ENCODE measurements at places on chromosomes 12 and 14. TPM values are rescaled to one million over a fixed set of nuclear protein-coding genes. Genes with fewer than 3 reads are reported as not detected.

The ABCC9 gene
- total RNA-seq = under 0.01 TPM

The OR10A7 gene
- total RNA-seq = not detected

The CMKLR1 gene
- total RNA-seq = under 0.01 TPM

The B4GALNT1 gene
- total RNA-seq = not detected

The OR6C2 gene
- not detected for total RNA-seq

The PTPN6 gene
- 1.2 TPM for total RNA-seq

The CARMIL3 gene
- total RNA-seq = under 0.01 TPM

The IL31 gene
- not detected for total RNA-seq

The HCAR3 gene
- not detected for total RNA-seq

The LMNTD1 gene
- 0.29 TPM for total RNA-seq

The NEDD8 gene
- total RNA-seq = 131 TPM

The EEF1AKMT3 gene
- total RNA-seq = 8.8 TPM

The CACNA1C gene
- 0.98 TPM for total RNA-seq

The SLC39A5 gene
- total RNA-seq = not detected

The CLMN gene
- 4.2 TPM for total RNA-seq

The RERG gene
- total RNA-seq = not detected

The SLC17A8 gene
- not detected for total RNA-seq
